Cerebellar cortex (tissue), 1 donor: ENCODE measurements at places on chromosomes 16 and 17.
A peak's percentile ranks its signal among the peaks of the same experiment; 100 is the strongest.

- DNase-seq = peak; percentile 32
These were observed 4.5 kb downstream of the MAF start for GRCh38 chr16:79595931-79596450.

DNA sequence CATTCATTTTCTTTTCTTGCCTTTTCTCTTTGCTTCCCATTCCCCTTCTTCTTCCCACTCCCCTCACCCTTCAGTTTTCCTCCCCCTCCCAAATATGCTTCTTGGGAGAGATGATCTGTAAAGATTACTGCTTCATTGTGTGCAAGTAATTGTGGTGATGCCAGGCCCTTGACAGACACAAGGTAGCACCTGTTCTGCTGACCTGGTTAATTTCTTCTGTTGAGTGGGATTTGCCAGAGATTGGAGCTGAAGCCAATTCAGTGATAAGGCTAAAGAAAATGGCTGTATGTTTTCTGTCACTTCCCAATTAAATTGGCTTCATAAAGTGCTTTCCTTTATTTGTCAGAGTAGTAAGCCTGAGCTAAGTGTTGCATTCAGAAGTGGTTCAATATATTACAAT, 44.5 kb downstream of the AATF start:
- peak; percentile 49 for DNase-seq

- DNase-seq = no peak
These were observed 20.6 kb downstream of the QPRT start for GRCh38 chr16:29699324-29700219.

DNA sequence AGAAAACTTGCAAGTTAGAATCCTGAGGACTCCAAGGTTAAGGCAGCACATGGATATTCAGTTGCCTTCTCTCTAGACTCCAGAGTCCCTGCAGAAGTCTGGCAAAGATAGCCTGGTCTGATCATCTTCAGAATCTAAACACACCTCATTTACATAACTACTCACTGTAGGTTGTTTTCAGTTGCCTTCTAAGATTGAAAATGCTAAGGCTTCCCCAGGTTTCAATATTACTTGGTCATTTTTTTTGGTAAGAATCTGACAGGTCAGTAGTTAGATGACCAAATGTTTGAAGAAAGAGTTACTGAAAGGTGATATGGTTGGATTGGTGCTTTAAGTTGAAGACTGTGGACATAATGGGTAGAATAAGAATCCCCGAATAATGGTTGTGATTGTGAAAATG, 205.4 kb upstream of the KCNJ16 start:
- peak; percentile 37 for DNase-seq

GRCh38 chr16:68921637-68922036, 78.3 kb downstream of the TANGO6 start:
- no peak for DNase-seq

DNA sequence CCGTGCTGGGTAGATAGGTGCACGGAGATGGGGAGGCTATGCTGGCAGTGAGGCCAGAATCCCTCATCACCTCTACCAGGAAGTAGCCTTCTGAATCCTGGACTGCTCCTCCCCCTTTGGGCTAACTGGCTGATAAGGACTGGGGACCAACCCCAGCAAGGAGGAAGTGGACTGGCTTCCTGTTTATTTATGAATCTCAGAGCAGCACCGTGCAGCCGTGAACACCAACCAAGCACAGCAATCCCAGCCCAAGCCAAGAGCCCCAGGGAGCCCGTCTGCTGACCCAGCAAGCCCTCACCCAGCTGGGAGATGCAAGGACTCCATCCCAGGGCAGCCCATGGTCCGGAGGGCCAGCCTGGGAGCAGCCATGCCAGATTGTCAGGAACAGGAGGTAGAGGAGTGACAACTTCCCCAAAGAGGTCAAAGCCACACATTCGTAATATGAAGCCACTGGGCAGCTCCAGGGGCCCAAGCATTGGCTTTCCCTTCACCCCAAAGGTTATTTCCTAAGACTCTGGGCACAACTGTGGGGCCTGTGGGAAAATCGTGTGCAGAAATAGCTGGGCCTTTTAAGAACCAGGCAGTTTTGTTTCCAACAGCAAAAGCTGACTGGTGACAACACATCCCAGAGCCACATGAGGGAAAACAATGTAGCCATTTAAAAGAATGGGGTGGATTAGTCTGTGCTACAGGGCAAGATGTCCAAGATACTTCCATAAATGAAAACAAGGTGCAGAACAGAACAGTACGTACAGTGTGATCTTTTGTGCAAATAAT, 23.9 kb downstream of the PHB1 start:
- no peak for DNase-seq

DNA sequence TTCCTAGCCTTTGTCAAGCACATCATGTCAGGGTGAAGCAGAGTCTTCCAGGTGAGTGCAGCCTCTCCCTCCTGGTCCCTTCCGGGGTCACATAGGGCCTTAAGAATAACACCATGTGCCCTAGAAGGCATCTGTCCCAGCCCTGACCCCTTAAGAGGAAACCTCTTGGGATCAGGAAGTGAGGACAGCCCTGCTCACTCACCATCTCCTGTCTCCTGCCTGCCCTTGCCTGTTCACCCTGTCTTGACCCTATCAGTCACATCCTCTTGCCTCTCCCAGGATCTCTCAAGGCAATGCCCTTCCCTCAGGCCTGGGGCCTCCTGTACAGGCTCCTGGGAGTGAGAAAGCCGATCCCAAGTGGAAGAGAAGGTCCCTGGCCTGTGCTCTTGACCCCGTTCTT, 13.9 kb downstream of the MYL4 start:
- DNase-seq = no peak

- DNase-seq = no peak
These were observed 71.9 kb upstream of the CNEP1R1 start for GRCh38 chr16:49953090-49953489.

DNA sequence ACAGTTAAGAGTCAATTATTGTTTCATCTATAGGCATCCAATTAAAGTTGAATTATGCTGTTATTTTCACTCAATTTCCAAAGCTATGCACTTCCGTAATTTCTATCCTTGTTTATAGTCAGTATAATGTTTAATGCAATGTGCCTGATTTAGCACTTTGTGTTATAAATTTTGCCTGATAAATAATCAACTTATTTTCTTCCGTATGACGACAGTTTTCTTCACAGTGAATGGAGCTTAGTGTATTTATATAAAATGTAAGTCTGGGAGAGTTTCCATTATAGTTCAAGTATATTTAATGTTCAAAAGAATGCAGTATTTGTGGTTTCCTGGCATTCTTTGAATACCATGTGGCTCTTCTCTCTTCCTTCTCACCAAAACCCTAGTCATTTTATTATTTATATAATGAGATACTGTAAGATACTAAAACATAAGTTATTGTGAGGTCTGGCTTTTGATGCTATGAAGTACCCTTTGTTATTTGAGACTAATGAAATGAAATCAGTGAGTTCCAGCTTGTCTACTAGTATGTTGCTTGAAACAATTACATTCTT, 240.6 kb downstream of the PRKCA start:
- no peak for DNase-seq

- peak; percentile 81 for DNase-seq
These were observed 17.6 kb downstream of the DUS2 start for GRCh38 chr16:68040506-68041288.

DNA sequence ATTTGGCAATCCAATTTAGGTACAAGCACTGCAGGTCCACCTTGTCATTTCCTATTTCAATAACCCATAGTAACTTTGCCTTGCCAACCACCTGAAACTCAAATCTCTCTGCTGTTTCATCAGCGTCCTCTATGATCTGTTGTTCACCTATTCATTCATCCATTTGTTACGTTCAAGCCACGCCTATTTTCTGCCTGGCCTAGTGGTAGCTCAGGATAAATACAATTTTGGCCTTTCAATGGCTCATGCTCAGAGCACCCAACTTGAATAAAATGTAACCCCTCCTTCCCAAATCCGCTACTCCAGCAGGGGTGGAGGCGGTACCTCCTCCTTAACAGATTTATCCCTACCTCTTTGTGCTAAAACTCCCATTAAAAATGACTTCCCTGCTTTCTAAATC, 3.6 kb upstream of the FBXO47 start:
- DNase-seq = no peak

- DNase-seq = no peak
These were observed 40.6 kb downstream of the PRKCB start for GRCh38 chr16:23876256-23876896.

- peak; percentile 53 for DNase-seq
These were observed 196.1 kb downstream of the GSG1L start for GRCh38 chr16:27867122-27868110.

DNA sequence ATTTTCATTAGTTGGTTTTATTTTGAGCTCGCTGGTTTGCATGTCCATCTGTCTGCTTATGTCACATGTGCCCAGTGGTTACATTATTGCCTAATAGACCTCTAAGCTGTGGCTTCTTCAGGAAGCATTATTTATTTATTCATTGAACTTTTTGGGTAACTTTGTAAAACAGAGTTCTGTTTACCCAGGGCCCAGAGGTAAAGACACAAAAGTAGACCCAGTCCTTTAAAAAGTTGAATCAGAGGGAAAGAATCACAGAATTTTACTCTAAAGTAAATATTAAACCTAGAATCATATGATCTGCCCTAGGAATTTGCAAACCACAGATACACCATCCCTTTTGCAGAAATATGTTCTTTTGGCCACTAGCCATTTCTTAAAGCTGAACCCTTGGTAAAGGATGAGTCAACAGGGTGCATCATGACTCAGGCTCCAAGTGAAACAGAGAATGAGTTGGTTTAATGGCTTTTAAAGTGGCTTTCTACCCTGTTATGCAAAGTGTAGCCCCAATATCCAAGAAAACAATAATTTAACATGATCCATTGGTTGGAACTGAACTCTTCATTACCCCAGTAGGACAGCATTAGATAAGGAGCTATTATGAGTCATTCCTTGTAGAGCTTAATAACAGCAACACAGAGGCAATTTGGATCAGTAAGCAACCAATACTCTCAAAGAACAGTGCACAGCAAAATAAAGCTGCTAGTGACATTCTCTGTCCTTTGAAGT, 236.3 kb downstream of the KCNJ2 start:
- DNase-seq = no peak

DNA sequence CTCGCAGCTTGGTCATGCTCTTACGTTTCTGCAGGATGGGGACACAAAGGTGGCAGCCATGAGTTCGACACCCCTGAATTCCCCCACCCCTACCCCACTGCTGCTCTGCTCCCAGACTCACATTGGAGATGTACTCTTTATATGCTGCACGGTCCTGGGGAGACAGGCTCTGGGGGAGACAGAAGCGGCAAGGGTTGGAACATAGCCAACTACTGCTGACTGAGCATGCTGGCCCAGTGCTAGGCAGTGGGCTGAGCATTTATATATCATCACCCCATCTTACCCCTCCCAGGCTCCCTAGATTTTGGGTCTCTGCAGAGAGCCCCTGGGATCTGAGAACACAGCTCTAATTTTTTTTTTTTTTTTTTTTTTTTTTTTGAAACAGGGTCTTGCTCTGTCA, 8.1 kb upstream of the ATXN7L3 start:
- DNase-seq = no peak

DNA sequence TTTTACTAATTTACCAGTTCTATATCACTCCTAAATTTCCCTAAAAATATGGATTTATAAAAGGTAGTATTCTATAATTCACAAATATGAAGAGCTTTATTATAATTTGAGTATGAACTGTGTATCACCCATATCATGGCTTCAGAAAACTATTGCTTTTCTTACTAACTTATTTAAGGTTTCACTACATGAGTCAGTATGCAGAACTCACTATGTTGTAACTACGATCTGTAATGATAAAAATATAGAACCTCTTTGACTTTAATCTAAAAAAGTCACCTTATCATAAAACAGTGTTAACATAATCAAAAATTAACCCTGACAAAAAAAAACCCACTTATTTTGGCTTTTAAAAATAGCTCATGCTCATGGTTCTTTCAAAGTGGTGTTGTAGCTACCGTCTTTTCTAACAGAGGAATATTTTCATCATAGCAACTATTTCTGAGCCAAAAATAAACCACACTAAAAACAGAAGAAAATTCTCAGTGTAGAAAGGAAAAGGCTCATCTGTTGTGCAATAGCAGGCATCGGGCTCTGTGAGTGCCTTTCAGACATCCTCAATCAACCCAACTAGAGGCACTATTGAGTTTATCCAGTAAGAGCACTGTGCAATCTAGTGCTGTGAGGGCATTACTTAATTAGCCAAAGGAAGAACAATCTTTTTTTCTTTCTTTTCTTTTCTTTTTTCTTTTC, 42.1 kb downstream of the ITGAM start:
- DNase-seq = peak; percentile 19

DNA sequence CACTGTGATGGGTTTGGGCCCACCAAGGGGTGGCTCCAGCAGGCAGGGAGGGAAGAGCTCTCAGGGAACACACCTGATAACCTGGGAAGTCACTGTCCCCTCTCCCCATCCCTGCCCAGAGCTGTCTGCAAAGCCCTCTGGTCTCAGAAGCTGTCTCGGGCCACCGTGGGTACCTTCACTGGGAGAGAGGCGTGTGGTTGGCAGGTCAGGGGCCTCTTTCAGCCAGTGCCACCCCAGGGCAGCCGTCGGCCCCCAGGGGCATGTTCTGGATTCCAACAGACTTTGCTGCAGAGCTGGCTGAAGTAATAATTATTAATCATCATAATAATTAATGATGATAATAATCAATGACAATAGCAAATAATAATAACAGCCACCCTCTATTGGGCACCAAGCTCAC, 21.1 kb downstream of the MGAT5B start:
- DNase-seq = no peak

- DNase-seq = peak; percentile 49
These were observed 35.4 kb downstream of the CMTM4 start for GRCh38 chr16:66661210-66661560.

- peak; percentile 17 for DNase-seq
These were observed 1.8 kb downstream of the CX3CL1 start for GRCh38 chr16:57374067-57374534.

- DNase-seq = peak; percentile 33
These were observed 2.0 kb upstream of the ARRB2 start for GRCh38 chr17:4708436-4708835.

DNA sequence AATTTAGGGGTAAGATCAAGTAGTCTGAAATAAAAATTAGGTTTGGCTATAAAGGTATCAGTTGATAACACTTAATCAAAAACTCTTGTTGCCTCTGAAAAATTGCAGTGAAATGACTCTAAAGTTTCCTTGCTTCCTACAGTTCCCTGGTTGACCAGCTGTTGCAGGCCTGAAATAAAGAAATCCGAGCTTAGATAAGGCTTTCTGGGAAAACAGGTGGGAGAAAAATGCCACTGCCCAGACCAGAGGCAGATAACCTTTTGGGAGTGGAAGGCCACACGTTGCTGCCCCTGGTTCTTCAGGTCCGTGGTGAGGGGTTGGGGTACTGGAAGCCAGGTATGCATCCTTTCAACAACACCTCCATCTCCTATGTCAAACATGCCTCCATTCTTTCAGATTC, 111.3 kb downstream of the HS3ST3A1 start:
- DNase-seq = no peak

GRCh38 chr16:24150282-24150681, 105.9 kb upstream of the CACNG3 start:
- no peak for DNase-seq

- no peak for DNase-seq
These were observed 44.6 kb downstream of the SMIM36 start for GRCh38 chr17:55466671-55467070.

- no peak for DNase-seq
These were observed 20.6 kb upstream of the LONP2 start for GRCh38 chr16:48223490-48223889.
